ENCODE measurements at places on chromosomes 4 and X.

GRCh38 chr4:170339522-170339921, 249.8 kb upstream of the AADAT start:
- no peak for DNase-seq

GRCh38 chr4:73606465-73606974, 13.7 kb downstream of the RASSF6 start:
- DNase-seq: no peak

DNA sequence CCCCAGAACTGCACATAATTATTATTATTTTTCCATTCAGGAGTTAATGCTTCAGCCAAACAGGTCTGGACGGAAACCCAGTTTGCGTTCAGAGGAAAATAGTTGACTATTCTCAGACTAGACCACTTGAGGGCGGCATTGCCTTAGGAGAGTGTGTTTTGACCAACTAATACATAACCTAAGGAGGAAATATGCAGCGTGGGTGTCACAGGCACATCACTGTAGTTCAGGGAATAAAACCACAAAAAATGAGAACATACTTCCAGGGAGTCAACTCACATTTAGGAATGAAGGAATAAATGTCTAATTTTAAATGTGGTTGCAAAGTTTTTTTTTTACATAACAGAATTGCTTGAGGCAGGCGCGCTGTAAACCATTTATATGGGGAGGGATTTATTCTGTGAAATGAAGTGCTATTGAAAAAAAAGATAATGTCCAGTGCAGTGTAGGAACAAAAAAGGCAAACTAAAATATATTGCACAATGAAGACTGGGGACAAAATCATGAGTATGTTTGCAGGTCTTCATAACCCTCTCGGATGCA, 93.3 kb downstream of the SYNPO2 start:
- DNase-seq: peak; percentile 1

- DNase-seq: no peak
These were observed 38.2 kb upstream of the CLCN4 start for GRCh38 chrX:10118530-10118929.

DNA sequence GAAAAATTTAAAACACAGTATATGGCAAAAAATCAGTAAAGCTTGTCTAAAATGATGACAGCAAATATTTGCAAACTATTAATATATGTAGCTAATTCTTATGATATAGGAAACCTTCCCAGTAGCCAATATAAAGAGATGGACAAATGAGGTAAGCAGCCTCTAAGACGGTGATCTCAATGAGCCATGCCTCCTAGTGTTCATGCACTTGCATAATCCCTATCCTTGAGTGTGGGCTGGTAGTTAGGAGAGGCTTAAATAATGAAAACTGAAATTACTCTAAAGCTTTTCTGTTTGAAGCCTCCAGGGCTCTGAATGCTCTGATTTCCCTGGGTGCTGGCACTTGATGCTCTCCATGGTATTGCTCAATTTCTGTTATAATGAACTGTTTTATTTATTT, 24.6 kb upstream of the ARMCX4 start:
- no peak for DNase-seq

- DNase-seq: no peak
These were observed 416.5 kb downstream of the TEX13C start for GRCh38 chrX:125736008-125736729.

DNA sequence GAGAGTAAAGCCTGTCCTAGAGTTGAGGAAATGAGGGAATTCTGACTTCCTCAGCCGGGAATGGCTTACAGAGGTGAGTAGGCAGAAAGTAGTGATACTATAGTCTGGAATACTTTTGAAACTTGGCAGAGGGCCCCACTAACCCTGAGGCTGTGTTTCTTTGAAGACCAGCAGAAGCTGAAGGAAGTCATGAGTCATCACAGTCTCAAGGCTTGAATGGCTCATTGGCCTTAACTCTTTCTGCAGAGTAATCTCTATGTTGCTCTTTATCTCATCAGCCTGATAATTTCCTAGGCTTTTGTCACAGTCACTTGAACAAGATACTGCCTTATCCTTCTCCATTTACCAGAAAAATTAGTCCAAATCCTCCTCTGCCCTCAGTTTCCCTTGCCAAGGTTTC, 80.8 kb downstream of the ANKRD50 start:
- DNase-seq: no peak

GRCh38 chr4:174265916-174266315, 17.6 kb downstream of the FBXO8 start:
- DNase-seq: no peak

GRCh38 chr4:128452415-128452814, 164.8 kb upstream of the PGRMC2 start:
- DNase-seq: no peak

GRCh38 chr4:94559351-94559806, 107.6 kb downstream of the PDLIM5 start:
- no peak for DNase-seq

GRCh38 chrX:2317527-2318055, 183.2 kb downstream of the DHRSX start:
- no peak for DNase-seq

DNA sequence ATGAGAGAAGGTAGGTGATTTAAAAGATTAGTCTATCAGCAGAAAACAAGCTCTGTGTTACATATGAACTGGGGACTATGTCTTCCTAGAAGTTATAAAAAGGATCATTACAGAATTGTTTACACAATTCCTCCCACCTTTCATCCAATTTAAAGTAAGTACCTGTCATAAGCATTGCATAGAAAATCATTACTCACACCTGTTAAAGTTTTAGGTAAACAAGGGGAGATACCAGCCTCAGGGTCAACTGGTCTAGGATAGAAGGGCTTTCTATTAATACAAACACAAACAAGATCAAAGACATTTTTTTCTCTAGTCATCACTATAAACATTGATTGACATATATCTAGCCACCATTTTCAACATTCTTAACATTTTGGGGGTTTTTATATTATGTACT, 333.9 kb downstream of the ARHGAP24 start:
- no peak for DNase-seq

DNA sequence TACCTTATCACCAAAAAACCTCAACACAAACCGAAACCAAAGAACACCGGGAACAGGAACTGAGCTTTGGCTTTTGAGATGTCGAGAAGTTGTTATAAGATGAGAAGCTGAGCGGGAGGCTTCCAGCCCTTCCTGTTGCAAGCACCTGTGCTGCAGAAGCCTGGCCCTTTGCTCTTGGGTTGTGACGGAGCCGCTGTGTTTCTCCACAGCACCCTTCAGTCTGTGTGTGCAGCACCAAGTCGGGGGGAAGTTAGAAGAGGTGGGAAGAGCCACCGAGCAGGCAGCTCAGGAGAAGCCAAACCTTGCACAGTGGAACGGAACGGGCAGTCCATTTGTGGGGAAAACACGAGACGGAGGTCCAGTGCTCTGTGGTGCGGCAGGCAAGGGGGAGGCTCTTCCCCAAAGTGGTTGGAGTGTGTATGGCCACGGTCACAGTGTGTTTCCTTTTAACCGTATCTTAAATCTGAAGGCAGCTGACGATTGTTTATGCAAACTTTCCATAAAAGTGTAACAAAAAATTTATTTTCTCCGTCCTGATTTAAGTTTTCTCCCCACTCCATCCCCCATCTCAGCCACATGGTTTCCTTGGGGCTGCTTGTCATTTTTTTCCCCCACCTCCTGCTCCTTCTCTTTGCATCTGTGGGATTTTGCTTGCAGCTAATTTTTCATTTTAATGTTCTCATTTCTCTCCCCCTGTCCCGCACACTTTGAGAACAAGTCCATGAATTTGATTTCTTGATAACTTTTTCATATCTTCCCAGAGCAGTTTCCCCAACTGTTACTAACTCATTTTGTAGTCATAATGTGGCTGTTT, 123.7 kb downstream of the STOX2 start:
- DNase-seq: peak; percentile 1

- no peak for DNase-seq
These were observed 16.4 kb downstream of the ZNF732 start for GRCh38 chr4:288891-289290.

- DNase-seq: no peak
These were observed 810.1 kb downstream of the FAT4 start for GRCh38 chr4:126124818-126125217.

GRCh38 chr4:71235311-71236201, 103.3 kb upstream of the SLC4A4 start:
- no peak for DNase-seq

DNA sequence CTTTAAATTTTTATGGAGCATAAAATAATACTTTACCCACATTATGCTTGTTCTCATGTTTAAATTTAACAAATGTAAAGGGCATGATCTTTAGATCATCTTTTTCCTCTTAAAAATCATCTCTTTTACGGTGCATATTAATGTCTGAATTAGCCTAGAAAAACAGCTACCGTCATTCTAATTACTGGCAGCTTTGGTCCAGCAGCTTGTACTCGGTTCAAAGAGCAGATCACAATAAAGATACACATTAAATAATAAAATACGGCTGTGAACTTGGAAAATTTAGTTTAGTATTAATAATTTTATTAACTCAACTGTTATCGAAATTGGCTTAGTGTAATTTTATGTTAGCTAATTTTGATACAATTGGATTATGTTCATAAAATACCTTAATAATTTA, 19.1 kb downstream of the CCSER1 start:
- DNase-seq: no peak

- no peak for DNase-seq
These were observed 68.7 kb downstream of the DHX15 start for GRCh38 chr4:24515698-24516097.

DNA sequence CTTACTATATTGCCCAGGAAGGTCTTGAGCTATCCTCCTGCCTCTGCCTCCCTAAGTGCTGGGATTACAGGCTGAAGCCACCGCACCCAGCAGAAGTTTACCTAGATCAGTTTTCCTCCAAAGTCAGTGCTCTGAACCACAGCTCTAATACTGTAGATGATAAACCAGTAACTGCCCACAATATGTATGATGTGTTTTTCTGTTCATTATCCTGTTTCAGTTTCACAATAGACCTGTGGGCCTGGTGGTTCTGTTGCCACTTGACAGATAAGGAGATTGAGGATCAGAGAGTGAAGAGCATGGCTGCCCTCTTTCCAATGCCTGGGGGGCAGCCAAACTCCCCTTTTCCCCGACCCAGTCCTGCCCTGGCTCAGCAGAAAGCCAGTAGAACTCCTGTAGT, 87.0 kb downstream of the EFNB1 start:
- no peak for DNase-seq

DNA sequence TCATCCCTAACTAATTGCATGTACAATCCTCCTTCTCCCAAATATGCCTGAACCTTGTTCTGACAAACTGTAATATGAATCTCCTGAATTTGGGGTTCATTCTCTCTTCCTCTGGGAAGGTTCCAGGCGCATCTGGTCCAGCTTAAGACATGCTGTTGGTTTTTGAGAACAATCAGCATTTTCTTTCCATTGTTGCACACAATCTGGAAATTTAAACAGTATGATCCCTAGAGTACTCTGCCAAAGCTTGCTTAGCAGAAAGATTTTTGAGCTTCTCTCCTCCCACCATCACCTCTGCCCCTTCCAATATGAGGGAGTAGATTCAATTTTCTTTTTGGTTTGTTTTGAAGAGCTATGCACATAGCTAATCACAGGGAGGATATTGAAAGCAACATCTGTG, 50.1 kb downstream of the SRPX start:
- no peak for DNase-seq

GRCh38 chr4:144181391-144181790, 40.9 kb upstream of the GYPA start:
- DNase-seq: no peak

DNA sequence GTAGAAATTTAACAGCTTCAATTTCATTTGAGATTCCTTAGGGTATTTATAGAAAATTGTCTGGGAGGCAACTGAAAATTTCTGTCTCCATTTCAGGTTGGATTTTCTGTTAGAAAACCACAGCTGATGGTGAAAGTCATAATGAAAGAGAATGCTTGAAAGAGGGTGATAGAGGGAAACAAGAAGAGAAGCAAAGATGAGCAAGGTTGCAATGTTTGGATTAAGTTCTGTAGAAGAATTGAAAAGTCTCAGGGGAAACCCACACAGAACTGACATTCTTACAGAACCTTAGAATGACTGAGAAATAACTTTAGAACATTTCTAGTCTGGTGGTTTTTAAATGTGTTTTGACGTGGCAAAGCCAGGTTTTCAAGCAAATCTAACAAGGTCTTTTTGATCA, 14.7 kb downstream of the GBA3 start:
- DNase-seq: no peak

DNA sequence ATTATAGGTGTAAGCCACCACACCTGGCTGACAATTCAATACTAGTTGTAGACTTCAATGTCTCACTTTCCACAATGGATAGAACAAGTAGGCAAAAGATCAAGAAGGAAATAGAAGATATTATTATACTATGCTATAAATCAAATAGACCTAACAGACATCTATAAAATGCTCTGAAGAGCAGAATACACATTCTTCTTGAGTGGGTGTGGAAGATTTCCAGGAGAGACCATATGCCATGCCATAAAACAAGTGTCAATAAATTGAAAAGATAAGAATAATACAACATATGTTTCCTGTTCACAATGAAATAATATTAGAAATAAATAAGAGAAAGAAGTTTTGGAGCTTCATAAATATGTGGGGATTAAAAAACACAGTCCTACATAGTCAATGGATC, 179.3 kb upstream of the AMOT start:
- no peak for DNase-seq

DNA sequence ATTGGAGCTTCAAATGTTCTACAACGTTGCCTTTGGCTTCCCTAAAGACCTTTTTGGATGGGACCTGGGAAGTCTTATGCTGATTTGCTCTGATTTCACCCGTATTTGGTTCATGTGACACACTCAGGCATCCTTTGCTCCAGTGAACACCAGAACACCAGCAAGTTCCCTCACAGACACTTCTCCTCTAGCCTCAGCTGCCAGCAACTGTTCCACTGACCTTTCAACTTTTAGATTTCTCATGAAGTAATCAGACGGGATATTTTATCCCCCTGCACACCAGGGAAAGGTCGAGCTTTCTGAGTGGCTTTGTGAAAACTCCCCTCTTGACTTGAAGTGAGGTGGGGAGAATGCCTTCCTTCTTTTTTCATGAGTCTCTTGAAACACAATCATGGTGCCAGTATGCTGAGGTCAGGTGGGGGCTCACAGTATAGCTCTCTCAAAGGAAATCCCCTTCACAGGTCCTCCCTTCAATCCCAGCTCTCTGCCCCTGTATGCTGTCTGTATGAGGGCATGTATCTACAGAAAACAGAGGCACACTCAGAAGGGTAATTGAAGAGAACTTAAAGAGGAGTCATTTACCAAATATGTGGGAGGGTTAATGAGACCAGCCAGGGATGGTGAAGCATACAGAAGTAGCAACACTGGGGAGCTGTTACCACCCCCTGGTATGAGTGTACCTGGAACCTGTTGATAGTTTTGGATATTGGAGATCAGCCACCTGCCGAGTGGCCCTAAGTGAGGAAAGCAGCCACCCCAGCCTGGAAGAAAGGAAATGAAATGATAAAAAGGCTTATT, 62.7 kb downstream of the FGFBP1 start:
- no peak for DNase-seq

- no peak for DNase-seq
These were observed 42.2 kb downstream of the TLL1 start for GRCh38 chr4:165915215-165915614.

- no peak for DNase-seq
These were observed 400.8 kb upstream of the SLIT2 start for GRCh38 chr4:19850909-19851308.
